ENCODE measurements at places on chromosomes 7 and 10. TPM values are rescaled to one million over a fixed set of nuclear protein-coding genes. Genes with fewer than 3 reads are reported as not detected.

Gene NPY
- total RNA-seq, result not detected

Gene STX1A
- total RNA-seq, result 20.1 TPM

Gene TBC1D12
- 5.1 TPM for total RNA-seq

Gene RADIL
- 0.07 TPM for total RNA-seq

Gene TEX47
- total RNA-seq, result not detected

Gene NCF1
- 0.32 TPM for total RNA-seq

Gene RAB11FIP2
- 9.3 TPM for total RNA-seq

Gene GPRIN2
- total RNA-seq, result 0.58 TPM

Gene OR13A1
- not detected for total RNA-seq

Gene ADARB2
- total RNA-seq, result not detected

Gene TYW1
- 13.8 TPM for total RNA-seq

Gene NPSR1
- not detected for total RNA-seq

DNA sequence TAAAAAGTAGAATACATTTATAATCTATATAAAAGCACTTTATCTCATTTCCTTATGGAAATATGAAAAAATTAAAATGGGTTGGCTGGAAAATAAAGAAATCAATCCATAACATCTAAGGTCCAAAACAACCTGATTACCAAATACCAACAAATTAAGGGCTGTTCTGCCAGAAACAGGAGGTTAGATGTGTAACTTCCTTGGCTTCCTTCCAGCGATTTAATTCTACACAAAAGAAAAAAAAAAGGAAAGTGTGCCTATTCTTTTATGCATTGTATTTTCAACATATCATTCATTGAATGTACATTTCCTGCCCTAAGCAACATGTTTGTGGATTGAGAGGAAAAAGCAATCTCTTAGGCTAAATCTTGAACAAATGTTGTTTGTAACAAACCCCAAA, 36.2 kb upstream of the USP6NL start:
- DNase-seq, result no peak

- DNase-seq, result no peak
These were observed 189.1 kb downstream of the LRRTM3 start for GRCh38 chr10:67114945-67115344.

DNA sequence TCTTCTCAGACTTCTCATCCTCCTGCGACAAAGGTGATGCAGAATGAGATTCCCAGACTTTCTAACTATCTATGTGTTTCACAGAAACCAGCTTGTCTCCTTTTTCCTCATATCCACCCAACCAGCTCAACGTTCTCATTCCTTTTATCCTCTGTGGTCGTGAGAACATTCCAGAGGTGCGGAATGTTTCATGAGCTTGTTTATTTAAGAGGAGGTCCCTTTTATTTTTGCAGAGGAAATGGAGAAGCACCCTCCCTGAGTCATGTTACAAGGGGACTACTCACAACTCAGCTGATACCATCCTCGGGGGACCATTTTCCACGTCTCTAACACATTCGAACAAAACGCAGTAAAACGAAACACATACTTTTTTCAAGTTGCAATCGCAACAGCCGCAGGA, 93.2 kb downstream of the ZRANB1 start:
- DNase-seq, result peak; percentile 84

DNA sequence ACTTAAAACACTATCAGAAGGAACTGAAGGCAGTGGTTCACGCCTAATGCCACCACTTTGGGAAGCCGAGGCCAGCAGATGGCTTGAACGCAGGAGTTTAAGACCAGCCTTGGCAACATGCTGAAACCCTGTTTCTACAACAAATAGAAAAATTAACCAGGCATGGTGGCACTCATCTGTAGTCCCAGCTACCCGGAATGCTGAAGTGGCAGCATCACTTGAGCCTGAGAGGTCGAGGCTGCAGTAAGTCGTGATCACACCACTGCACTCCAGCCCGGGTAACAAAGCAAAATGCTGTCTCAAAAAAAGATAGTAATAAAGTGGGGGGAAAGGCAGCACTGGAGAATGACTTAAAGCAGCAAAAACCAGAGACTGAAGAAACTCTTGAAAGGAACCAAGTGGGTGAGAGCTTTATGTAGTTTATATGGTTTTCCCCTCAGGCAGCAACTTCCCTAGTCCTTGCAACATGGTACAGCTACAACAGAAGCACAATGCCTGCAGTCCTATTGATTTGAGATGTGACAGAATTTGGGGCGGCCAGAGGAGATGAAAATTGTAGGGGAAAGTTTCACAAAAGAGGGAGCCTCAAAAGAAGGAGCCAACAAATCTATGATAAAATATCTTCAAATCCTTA, 38.1 kb downstream of the GDI2 start:
- no peak for DNase-seq

GRCh38 chr7:130632111-130632510, 36.4 kb downstream of the COPG2 start:
- peak; percentile 62 for DNase-seq

- no peak for DNase-seq
These were observed 70.6 kb downstream of the NEURL1 start for GRCh38 chr10:103564116-103564501.

- DNase-seq, result peak; percentile 9
These were observed 212.0 kb downstream of the MAGI2 start for GRCh38 chr7:79241288-79242060.

DNA sequence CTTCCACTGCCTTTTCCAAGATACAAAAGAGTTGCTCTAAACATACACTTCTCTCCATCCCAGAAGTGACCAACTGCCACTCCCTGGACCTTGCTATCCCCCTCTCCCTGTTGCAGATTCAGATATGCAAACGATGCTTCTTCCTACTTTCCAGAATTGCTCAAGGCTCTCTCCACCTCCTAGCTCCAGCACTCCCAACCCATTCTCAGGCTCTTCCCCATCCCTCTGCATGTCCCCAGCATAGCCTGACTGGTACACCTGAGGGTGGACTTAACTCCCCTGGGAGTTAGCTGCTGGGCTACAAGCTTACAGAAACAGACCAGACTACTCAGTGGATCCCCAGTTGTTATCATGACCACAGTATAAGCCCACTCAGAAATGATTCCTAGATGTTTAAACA, 27.6 kb downstream of the MKRN1 start:
- DNase-seq, result no peak

- DNase-seq, result no peak
These were observed 108.1 kb downstream of the FZD1 start for GRCh38 chr7:91372323-91372722.

- peak; percentile 61 for DNase-seq
These were observed 49.3 kb downstream of the CALML3 start for GRCh38 chr10:5573968-5574641.

DNA sequence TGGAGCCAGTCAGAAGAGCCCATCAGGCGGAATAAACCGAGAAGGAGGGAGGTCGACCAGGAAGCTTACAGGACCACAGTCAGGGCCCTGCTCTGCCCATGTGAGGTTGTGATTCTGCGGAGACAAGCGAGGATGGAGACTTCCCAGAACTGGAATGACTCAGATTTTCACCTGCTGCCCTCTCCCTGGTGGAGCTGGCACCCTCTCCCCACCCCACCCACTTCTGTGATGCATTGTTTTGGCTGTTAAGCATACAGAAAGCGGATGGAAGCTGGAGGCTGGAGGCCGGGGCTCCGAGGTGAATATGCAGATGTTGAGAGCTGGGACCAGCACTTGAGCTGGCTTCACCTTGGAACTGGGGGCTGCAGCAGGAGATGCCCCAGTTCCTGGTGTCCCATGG, 57.4 kb downstream of the NPTX2 start:
- DNase-seq, result no peak

DNA sequence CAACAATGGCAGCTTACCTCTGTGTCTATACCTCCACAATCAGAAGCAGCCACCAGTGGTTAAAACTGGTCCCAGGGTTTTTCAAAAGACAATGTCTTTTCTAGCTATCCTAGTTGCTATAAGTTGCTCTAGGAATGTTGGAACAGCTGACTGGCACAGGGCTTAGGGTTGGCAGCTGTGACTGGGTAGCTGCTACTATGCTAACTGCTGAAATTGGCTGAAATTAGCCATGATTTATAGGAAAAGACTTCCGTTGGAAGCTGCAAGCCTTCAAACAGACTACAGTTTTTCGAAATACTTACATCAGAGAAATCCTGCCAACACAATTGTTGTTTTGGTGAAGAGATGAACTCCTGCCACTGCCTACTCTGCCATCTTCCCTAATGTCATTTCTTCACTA, 102.3 kb downstream of the MKX start:
- no peak for DNase-seq

DNA sequence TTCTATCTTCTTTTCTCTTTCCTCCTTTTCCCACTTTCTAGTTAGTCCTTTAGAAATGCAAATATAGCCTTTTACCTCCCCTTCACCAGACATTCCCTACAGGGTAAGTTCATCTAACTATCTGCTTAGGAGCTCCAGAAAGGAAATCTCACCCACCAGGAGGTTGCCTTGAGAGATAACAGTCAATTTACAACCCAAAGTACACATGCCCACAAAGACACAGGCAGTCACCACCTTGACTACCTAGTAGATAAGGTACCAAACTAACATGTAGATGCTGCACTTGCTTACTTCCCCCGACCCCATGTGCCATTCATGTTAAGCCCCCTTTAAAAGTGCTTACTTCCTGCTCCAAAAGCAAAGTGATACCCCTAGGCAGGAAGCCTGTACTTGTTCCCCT, 12.8 kb upstream of the CREB3L2 start:
- DNase-seq, result no peak

GRCh38 chr10:36224431-36224985, 582.4 kb upstream of the FZD8 start:
- DNase-seq, result no peak

DNA sequence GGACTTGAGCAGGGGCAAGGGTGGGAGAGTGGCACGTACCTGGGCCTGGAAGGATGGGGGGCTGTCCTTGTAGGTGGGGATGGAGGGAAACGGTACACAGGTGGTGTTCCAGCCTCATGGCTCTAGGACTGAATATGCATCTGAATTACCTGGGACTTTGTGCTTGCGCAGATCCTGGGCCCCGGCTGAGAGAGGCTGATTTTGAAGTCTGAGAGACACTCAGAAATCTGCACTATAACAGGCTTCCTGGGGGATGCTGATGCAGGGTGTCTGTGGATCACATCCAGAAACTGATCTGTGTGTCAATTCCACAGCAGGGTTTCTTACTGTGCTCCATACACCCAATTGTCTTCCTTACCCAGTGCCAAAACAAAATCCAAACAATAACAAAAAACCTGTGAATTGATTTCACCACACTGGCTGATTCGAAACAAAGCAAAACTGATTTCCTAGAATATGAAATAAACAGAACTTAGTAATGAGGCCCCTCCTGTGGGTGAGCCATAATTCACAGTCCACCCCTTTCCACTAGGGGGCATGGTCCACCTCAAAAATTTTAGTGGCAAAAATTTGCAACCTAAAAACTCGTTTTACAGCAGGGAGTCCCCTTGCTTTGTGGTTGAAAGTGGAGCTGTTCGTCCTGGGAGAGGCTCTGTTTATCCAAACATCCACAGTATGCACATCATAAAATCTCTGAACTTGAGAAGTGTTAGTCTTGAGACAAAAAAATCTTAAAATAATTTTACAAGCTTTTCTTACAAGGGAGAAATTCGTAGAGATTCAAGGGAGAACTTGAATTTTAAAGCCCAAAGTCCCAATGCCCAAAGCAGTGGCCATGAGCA, 32.0 kb upstream of the PLEKHA1 start:
- DNase-seq, result no peak

GRCh38 chr7:3025616-3026015, 18.1 kb downstream of the CARD11 start:
- no peak for DNase-seq

DNA sequence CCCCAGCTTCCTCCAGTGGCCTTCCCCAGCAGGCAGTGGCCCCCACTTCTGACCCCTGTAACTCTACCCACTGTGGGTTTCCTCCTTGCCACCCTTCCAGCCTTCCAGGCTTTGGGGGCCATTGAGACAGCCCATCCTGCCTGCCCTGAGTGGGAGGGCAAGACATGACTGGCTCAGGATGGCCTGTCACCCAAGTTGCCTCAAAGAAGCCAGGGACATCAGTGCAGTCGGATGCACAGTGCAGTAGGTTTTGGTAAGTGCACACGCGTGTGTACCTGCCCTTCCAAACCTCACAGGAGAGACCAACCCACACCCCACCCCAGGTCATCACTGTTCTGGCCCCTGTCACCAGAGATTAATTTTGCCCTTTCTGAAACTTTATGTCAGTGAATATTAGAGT, 22.7 kb downstream of the ZMIZ2 start:
- DNase-seq, result no peak

- DNase-seq, result no peak
These were observed 128.7 kb downstream of the AGMO start for GRCh38 chr7:15433151-15433550.

- DNase-seq, result no peak
These were observed 29.5 kb downstream of the MCM10 start for GRCh38 chr10:13190816-13191215.

Measured in foreskin keratinocyte (primary cell).